RPMI8226 (cell line): ENCODE measurements at places on chromosomes 2 and 18.

DNA sequence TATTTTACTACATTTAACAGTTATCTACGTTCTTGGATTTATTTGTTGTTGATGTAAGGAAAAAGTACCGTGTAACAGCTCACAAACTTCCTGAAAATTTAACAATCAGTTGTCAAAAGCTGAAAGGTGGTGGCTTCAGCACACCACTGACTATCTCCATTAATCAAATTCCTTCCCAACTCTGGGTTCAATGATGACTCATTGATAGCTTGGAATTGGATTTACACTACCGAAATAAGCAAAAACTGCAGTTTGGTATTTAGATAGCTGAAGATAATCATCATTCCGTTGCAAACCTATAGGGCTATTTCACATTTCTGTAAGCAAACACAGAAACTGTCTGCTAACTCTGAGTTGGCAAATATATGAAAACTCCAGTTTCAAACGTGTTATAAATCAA, 322.3 kb upstream of the TFPI start:
- no peak for DNase-seq

GRCh38 chr2:166148500-166149400, 20.9 kb upstream of the SCN1A start:
- DNase-seq, result no peak

- DNase-seq, result no peak
Observed at GRCh38 chr2:199455210-199455544, 2.6 kb downstream of the SATB2 start.

- no peak for DNase-seq
Observed at GRCh38 chr2:216710551-216711301, 15.4 kb upstream of the IGFBP5 start.

DNA sequence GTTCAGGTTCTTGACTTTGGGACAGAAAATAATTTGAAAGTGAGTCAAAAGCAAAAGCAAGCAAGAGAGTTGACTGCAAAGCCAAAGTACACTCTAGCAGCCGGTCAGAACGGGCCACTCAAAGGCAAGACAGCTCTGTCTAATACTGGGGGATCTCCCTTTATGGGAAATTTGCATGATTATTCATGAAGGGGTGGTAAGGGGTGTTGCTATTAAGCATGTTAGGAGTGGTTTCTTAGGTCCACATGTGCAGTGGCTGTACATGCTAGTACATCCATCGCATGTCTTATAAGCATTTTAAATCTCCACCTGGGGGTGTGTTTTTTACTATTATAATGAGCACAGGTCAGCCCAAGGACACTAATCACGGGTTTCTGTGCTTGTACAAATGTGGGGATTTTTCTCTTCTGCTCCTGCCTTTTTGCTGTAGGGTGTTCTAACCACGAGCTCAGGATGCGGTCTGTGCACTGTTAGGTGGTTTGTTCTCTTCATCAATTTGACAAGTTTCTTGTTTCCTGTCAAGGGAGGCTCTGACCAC, 60.2 kb upstream of the SPP2 start:
- no peak for DNase-seq

GRCh38 chr2:236286873-236287545, 22.8 kb upstream of the ASB18 start:
- DNase-seq, result no peak

DNA sequence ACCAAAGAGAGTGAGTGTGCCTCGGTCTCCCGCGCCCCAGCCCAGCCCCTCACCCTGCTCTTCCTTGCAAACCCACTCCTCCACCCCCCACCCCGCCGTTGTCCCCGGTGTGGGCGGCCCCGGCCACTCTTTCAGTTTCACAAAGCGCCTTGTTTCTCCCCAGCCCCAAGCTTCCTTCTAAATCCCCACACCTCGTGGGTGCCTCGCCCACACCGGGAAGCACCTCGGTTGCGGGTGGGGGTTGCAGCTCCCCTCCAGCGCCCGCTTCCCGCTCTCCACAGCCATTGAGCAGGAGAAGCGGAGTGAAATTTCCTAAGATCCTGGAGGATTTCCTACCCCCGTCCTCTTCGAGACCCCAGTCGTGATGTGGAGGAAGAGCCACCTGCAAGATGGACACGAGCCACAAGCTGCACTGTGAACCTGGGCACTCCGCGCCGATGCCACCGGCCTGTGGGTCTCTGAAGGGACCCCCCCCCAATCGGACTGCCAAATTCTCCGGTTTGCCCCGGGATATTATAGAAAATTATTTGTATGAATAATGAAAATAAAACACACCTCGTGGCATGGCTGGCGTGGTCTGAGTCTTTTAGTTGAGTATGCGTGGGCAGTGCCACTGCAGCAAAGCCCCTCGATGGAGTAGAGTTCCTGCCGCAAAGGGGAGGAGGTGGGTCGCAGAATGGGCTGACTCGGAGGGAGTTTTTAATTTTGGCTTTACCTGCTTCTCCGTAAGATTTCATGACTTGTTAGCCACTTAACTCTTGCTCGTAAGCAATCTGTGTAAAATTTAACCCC, 848 bp downstream of the TMSB10 start:
- peak; percentile 48 for DNase-seq

- no peak for DNase-seq
Observed at GRCh38 chr2:120052597-120052996, 39.7 kb downstream of the EPB41L5 start.

DNA sequence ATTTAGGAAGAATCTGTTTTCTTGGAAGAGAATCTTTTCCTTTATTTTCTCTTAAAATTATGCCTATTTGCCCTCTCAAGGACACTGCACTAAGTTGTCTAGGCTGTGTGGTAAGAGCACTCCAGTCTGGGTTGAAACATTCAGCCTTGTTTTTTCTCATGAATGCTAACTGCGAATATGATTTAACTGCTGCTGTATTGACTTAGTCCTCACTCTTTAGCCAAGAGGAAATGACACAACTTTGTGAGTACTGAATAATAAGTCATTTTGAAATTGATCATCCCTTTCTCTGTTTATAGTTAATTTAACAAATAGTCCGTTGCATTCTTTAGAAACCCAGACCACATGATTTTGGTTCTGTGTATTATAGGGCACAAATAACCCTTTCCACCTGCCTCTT, 4.5 kb upstream of the RND3 start:
- no peak for DNase-seq
